ENCODE measurements at places on chromosomes 7 and 10. TPM values are rescaled to one million over a fixed set of nuclear protein-coding genes. Genes with fewer than 3 reads are reported as not detected.

COL26A1 gene
- not detected for total RNA-seq

IL6 gene
- not detected for total RNA-seq

TRIM8 gene
- total RNA-seq: 40.4 TPM

DNA sequence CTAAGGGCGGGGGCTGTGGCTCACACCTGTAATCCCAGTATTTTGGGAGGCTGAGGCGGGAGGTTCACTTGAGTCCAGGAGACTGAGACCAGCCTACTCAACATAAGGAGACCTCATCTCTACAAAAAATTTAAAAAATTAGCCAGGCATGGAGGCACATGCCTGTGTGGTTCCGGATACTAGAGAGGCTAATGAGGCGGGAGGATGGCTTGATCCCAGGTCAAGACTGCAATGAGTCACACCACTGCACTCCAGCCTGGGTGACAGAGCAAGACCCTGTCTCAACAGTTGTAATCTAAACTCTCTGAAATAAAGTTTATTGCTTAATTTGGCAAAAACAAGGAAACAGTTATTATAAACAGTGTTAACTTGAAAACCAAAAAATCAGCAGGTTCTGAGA is 123.3 kb downstream of the USP6NL start:
- DNase-seq: no peak
- H3K36me3 ChIP-seq: no peaks in the 10 kb centered on the region
- no peak overlapping the region for H3K4me3 ChIP-seq
- no peaks in the 10 kb centered on the region for H3K27me3 ChIP-seq
- no peak overlapping the region for H3K27ac ChIP-seq

OR2A12 gene
- total RNA-seq: not detected

HOXA2 gene
- total RNA-seq: not detected

CAMK1D gene
- total RNA-seq: 11.9 TPM

DNA sequence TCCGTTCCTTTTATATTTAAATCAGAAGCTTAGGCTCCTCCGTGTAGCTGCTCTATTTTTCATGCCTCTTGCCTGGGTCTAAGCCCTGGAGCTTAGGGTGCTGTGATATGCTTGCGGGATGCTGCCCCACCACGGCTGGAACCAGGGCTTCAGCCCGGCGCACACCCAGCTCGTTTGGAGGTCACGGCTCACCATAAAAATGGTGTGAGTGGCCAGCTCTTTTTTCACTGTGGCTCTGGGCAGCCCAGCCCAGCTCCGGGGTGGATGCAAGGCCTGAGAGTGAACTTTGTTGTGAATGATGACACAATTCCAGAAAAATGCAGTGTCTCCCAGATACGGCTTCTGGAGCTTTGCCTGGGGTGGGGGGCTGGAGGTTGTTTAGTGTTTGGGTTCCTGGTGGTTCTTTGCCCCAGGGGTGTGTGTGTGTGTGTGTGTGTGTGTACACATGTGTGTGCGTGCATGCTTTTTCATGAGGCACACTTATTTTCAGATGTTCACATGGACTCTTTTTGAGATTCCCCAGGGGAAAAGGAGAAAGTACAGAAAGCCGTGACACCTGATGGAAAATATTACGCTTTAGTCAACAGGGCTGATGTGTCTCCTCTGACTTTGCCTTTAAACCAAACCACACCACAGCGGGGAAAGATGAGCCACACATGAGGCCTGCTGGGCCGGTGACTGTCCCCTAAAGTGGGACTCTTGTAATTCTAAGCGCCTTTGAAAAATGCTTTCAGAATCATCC is 46.2 kb downstream of the GRK5 start:
- no peaks in the 10 kb centered on the region for H3K27me3 ChIP-seq
- peak overlapping the region; percentile 85 for H3K27ac ChIP-seq
- no peaks in the 10 kb centered on the region for H3K36me3 ChIP-seq

- peaks cover 8% of the 10 kb centered on the region for H3K4me1 ChIP-seq
- H3K4me3 ChIP-seq: no peak overlapping the region
- no peaks in the 10 kb centered on the region for H3K36me3 ChIP-seq
- no peaks in the 10 kb centered on the region for H3K27me3 ChIP-seq
These were observed 273.9 kb downstream of the RPS24 start for GRCh38 chr10:78307576-78307975.

NPSR1 gene
- total RNA-seq: not detected

SUN3 gene
- not detected for total RNA-seq

GRCh38 chr10:35417313-35417625 is 81.0 kb downstream of the CCNY start:
- peaks cover 62% of the 10 kb centered on the region for H3K4me1 ChIP-seq
- H3K4me3 ChIP-seq: no peak overlapping the region
- H3K36me3 ChIP-seq: peaks cover 3% of the 10 kb centered on the region
- no peak for DNase-seq

DNA sequence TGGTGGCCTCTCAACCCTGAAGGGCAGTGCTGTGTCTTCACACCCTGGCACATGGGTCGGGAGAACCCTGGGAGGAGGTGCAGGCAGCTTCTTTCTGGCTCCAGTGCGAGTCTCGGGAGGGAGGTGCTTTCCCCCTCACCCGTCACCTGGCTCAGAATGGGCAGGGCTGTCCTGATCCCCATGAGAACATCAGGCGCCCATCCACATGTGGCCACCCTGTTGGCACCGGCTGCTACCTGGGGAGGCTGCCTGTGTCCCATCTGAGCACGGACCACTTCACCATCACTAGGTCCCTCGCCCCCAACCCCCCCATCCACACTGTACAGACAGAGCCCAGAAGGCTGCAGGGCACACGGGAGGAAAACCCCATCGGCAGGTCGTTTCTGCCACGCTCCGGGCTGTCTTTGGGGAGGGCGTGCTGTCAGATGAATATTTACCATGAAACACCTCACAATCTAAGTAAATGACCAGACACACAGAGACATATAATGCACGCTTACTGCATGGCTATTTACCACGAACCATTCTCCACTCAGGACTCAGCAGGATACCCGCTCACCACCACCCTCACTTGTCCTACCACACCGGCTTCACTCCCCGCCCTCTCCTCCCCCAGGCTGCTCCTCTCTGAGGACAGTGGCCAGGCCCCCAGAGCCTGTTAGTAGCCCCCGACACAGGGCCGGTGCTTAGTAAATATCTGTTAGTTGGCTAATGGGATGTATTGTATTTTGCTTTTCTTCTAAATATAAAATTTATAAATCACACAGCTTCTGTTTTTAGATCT is 282.2 kb downstream of the DNAJB6 start:
- no peak for DNase-seq
- H3K4me3 ChIP-seq: no peak overlapping the region
- no peaks in the 10 kb centered on the region for H3K27me3 ChIP-seq
- no peak overlapping the region for H3K27ac ChIP-seq

HTRA1 gene
- total RNA-seq: not detected

- peaks cover 4% of the 10 kb centered on the region for H3K27me3 ChIP-seq
- no peaks in the 10 kb centered on the region for H3K4me1 ChIP-seq
- no peak overlapping the region for H3K27ac ChIP-seq
- no peak overlapping the region for H3K4me3 ChIP-seq
- no peak for DNase-seq
- no peaks in the 10 kb centered on the region for H3K36me3 ChIP-seq
These were observed 363.8 kb downstream of the PRPF18 start for GRCh38 chr10:13950543-13950939.

ACTL6B gene
- total RNA-seq: not detected

GRCh38 chr7:108078211-108078673 is 51.9 kb downstream of the LAMB4 start:
- no peaks in the 10 kb centered on the region for H3K27me3 ChIP-seq
- H3K4me1 ChIP-seq: no peaks in the 10 kb centered on the region
- no peak for DNase-seq
- no peak overlapping the region for H3K27ac ChIP-seq
- H3K36me3 ChIP-seq: no peaks in the 10 kb centered on the region

FXYD4 gene
- total RNA-seq: not detected

- no peaks in the 10 kb centered on the region for H3K36me3 ChIP-seq
- H3K4me1 ChIP-seq: no peaks in the 10 kb centered on the region
- H3K27me3 ChIP-seq: no peaks in the 10 kb centered on the region
- no peak for DNase-seq
- H3K4me3 ChIP-seq: no peak overlapping the region
These were observed 18.1 kb downstream of the HACD1 start for GRCh38 chr10:17599089-17599488.

GRCh38 chr10:113647812-113648211 is 16.0 kb downstream of the NRAP start:
- H3K27me3 ChIP-seq: peaks cover 10% of the 10 kb centered on the region
- H3K4me1 ChIP-seq: peaks cover 8% of the 10 kb centered on the region
- DNase-seq: no peak
- H3K4me3 ChIP-seq: no peak overlapping the region

GRCh38 chr10:11074536-11075267 is 57.0 kb downstream of the CELF2 start:
- no peaks in the 10 kb centered on the region for H3K4me1 ChIP-seq
- H3K27me3 ChIP-seq: peaks cover 19% of the 10 kb centered on the region
- H3K27ac ChIP-seq: no peak overlapping the region
- H3K36me3 ChIP-seq: peaks cover 2% of the 10 kb centered on the region
- DNase-seq: no peak

ABCB1 gene
- total RNA-seq: 9.5 TPM

HMX3 gene
- 0.19 TPM for total RNA-seq

FAM24B gene
- total RNA-seq: 12.8 TPM

H2BK1 gene
- total RNA-seq: not detected

Data from activated naive CD8-positive, alpha-beta T cell treated with anti-CD3 and anti-CD28 coated beads for 36 hours (primary cell).